ENCODE measurements at places on chromosomes 11 and 22.
A peak's percentile ranks its signal among the peaks of the same experiment; 100 is the strongest.

- DNase-seq, result no peak
These were observed 198.5 kb downstream of the MYO18B start for GRCh38 chr22:25940479-25940878.

GRCh38 chr22:36017651-36018091, 11.0 kb downstream of the RBFOX2 start:
- DNase-seq, result peak; percentile 40

GRCh38 chr11:57425565-57426438, 1.1 kb downstream of the SLC43A3 start:
- no peak for DNase-seq

GRCh38 chr11:45543808-45544422, 121.5 kb downstream of the CHST1 start:
- no peak for DNase-seq

DNA sequence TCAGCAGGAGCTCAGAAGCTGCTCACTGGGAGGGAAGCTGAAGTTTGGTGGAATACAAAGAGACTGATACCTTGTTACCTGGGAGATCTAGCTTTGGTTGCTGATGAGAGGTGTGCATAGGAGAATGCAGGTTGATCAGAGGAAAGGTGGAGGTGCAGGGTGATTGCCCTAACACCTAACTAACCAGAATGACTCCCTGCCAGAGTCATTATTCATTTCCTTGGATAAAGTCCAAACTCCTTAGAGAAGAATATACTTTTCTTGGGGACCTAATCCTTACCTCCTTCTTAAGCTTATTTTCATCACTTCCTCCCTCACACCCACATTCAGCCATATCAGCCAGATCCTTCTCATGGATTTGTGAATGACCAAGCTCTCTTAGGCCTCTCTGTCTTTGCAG, 814.2 kb upstream of the TENM4 start:
- no peak for DNase-seq

DNA sequence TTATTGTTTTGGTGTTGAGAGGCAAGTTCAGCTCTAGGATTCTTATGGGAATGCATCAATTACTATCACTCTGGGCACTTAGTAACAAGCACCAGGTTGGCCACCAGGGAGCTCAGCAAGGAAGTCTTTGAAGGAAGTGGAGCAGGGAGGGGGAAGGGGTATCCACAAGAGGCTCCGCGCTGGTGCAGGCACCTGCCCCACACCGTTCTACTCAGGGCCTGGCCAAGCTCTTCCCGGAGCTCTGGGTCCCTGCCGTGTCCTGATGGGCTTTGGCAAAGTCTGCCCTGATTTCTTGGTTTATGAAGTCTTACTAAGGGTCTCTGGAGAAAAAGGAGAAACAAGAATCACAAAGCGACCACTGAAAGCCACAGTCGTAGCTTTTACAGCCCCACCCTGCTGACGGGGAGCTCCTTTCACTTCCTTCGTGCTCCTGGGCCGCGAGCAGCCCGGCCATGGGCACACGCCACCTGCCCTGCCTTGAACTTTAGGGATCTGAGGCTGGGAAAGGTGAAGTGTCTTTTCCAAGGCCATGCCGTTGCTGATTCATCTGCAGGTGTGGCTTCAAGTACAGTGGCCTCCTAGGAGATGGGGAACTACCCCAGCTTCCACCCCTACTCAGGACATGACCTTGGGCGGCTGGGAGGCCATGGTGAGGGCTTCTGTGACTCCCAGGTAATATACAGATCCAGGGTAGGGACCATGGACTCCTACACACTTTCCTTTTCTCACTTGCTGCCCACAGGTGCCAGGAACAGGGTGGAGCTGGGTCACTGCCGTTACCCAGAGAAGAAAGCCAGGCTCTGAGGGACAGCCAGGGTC, 15.9 kb upstream of the LRRC32 start:
- DNase-seq, result no peak

DNA sequence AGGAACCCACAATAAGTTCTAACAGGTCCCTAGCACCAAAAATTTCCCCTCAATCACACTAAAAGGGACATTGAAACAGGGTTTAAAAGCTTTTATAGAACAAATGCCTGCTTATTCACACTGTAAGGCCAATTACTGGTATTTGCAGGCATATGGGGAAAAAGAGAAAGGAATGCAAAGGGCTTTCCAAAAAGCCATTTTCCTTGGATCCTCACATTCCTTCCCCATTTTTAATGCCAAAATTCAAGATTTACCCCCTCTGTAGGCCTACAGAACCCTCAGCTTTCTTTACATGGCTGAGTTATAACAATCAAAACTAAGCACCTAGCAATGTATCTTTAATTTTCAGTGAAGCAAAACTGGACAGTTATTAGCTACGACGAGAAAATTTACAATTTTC, 102.0 kb downstream of the SBF2 start:
- DNase-seq, result no peak

GRCh38 chr11:48019595-48019994, 39.2 kb downstream of the PTPRJ start:
- DNase-seq, result no peak

DNA sequence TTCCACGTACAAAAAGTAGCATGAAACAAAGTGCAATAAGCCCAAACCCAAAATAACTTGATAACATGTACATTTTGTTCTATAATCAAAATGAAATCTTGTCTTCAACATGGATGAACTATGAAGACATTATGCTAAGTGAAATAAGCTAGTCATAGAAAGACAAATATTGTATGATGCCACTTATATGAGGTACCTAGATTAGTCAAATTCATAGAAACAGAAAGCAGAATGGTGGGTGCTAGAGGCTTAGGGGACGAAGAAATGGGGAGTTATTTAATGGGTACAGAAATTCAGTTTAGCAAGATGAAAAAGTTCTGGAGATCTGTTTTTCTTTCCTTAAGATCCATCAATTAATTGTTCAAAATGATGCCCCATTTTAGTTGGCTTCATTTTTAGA, 7.5 kb downstream of the PGM2L1 start:
- DNase-seq, result no peak

DNA sequence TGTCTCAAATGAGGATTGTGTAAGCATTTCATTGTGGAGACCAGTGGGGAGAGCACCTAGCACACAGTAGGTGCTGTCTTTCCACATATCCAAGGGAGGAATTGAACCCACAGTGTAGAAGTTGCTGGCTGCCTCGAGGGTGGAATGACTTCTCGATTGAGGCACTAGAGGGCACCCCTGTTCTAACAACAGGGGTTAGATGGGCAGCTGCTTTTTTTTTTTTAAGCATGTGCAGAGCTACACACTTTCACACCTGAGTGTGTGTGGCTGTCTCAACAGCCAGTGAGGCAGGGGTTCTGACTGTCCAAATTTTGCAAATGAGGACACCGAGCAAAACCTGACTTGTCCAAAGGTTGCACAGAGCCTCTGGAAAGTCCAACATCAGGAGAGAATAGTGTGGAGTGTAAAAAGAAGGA, 118.2 kb upstream of the CRYBB3 start:
- no peak for DNase-seq

DNA sequence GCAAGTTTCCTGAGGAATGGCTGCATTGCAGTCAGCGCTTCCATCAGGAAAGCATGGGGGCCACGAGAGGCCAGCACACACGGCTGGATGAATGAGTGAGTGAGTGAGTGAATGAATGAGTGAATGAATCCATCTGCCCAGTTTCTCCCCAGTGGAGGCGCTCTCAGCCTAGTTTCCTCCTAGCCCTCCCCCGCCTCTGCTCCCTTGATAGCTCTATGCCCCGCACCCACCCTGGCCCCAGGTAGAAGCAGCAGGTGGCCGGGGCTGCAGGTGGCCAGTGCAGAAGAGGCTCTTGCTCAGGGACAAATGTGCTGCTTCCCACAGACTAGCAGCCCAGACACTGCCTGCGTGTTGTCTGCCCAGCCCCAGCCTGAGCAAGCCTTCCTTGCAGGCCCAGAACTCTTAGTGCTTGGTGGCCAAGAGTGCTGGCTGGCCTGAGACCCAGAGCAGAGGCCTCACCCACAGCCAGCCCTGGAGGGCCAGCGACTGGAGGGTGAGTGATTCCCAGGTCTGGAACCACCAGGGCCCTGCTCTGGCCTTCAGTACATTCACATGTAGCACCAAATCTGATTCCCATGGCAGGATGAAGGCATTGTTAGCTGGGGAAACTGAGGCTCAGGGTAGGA, 31.1 kb upstream of the PDGFB start:
- no peak for DNase-seq

DNA sequence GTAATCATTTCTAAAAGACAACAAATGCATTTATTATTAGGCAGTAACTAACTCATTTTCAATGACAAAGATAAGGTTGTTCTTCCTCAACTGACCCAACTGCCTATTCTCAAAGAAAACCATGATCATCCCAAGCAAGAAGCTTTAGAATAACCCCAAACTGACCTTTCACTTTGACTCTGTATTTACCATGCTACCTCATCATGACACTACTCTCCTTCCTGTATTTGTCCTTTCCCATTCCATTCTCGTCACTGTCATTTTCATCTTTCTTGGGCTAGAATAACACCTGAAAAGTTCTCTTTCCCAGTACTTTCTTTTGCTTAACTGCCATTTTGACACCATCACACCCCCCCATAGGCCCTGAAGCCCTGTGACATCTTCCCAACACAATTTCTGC, 48.3 kb downstream of the TCF20 start:
- DNase-seq, result no peak

- no peak for DNase-seq
These were observed 10.1 kb upstream of the VSIG10L2 start for GRCh38 chr11:125935618-125936199.

DNA sequence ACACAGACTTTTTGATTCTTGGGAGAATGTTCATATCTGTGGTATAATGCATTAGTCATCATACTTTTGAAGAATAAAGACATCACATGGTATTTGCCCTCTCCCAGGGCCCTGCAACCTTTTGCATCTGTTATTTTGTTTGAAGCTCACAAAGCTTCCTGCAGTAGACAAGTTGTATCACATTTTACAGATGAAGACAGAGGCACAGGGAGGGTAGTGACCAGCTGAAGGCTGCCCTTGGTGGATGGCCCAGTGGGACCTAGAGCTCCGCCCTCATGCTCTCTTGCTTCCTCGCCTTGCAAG, 66.4 kb downstream of the UBASH3B start:
- no peak for DNase-seq

DNA sequence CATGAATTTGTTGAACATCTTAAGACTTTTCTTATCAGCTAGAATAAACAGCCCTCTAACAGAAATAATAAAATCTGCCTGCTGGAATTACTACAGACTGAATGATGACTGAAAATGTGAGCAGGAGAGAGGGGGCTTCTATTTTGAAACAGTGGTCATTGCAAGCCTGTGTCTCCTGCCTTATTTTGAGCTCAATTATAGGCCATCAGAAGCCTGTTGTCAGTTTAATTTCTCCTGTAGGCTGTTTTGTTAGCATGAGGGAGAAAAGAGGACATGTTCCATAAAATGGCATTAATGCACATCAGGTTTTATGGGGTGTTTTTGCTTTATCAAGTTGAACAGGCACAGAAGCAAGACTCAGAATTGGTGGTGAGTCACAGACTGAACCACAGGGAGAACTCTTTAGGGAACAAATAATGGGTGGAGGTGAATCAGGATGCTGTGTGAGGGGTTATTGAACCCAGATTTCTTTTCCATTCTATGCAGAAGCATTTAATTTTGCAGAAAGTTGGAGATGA, 129.1 kb downstream of the PARVA start:
- DNase-seq, result no peak

- DNase-seq, result no peak
These were observed 1.4 kb upstream of the KREMEN1 start for GRCh38 chr22:29071261-29072045.

- no peak for DNase-seq
These were observed 32.2 kb downstream of the SBF2 start for GRCh38 chr11:10261821-10262220.

GRCh38 chr22:50737728-50738648, at the start of gene ACR:
ACR (plus strand) TSS chr22:50738204; CDS start chr22:50738236, 32 bp downstream.
- DNase-seq, result no peak

DNA sequence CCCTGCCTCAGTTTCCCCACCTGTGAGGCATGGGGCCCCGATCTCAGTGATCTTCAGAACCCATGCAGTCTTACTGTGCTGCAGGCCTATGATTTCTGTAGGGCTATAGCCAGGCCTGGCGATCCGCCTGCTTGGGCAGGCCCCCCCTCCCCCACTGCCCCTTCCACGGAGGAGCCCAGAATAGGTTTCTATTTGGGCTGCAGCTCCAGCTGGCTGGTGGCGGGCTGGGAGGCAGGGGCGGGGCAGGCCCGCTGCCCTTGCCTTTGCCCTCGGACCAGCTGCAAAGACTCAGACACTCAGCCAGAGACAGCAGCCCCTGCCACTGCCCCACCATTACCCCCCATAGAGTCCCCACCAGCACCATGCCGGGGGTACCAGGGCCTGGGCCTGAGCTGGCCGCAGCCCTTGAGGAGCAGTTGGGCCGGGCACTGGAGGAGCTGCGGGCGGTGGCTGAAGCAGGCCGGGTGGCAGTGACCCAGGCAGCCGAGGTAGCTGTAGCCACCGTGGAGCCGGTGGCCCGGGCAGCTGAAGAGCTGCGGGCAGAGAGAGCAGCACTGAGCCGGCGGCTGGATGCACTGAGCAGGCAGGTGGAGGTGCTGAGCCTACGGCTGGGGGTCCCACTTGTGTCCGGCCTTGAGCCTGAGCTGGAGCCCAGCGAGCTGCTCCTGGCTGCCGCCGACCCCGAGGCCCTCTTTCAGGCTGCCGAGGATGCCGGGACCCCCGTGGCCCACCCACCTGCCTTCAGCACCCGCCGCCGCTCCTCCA, 12.2 kb downstream of the SMTN start:
- DNase-seq, result no peak

DNA sequence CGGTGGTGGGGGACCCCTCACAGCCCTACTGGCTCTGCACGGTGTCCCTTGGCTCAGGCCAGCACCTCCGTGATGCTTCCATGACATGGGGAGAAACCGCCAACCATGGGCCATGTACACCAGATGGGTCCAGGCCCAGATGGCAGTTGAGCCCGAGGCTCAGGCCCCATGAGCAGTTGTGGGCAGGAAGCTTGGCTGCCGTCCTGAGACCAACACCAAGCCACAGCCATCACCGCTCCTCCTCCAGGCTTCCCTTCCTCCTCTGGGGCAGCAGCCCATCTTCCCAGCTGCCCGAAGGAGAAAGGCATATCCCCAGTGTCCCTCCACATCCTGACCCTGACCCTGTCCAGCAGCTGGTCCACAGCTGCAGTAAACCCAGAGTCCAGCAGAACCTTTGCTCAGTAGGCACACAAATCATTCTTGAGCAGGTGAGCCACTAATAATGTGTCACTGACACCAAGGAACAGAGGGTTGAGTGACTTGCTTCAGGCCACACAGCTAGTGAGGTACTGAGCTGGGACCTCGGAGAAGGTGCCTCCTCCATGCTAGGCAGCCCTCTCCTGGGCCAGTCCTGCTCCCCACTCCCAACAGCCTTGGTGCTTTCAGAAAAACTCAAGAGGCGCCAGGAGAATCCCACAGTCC, 204.9 kb downstream of the CTTN start:
- DNase-seq, result no peak

- no peak for DNase-seq
These were observed 2.8 kb upstream of the ANO9 start for GRCh38 chr11:444396-445144.

GRCh38 chr22:49975543-49976389, 15.2 kb downstream of the PIM3 start:
- DNase-seq, result no peak

Measured in right renal pelvis (tissue), 4 donors.